Melanocyte of skin (primary cell): ENCODE measurements at places on chromosomes 11 and 22. TPM values are rescaled to one million over a fixed set of nuclear protein-coding genes. Genes with fewer than 3 reads are reported as not detected.

Gene DDX25
- total RNA-seq, result 0.69 and 1.1 TPM in 2 replicates

Gene SYNGR1
- total RNA-seq, result 57.8 and 67.6 TPM in 2 replicates

Gene LRP5
- total RNA-seq, result 11.0 and 17.8 TPM in 2 replicates

Gene RASGRP2
- total RNA-seq, result 0.15 TPM in 1 of 2 replicates, not detected in the other

Gene CDHR5
- total RNA-seq, result not detected in 2 replicates

Gene BRSK2
- total RNA-seq, result 0.77 and 1.00 TPM in 2 replicates

Gene CNIH2
- not detected in 2 replicates for total RNA-seq

Gene TST
- total RNA-seq, result 29.6 and 35.6 TPM in 2 replicates

Gene MGAT3
- under 0.01 TPM in 1 of 2 replicates, not detected in the other for total RNA-seq

Gene SLC37A2
- total RNA-seq, result 1.4 and 4.7 TPM in 2 replicates

Gene EP300
- total RNA-seq, result 52.3 and 69.8 TPM in 2 replicates

Gene SEZ6L
- total RNA-seq, result not detected in 2 replicates

Gene C22orf42
- total RNA-seq, result not detected in 2 replicates

Gene HBG1
- not detected in 2 replicates for total RNA-seq

Gene MPPED2
- total RNA-seq, result 0.62 TPM in 1 of 2 replicates, not detected in the other

Gene INPP5J
- 0.15 TPM in 1 of 2 replicates, not detected in the other for total RNA-seq

Gene OR2AT4
- total RNA-seq, result under 0.01 and 0.73 TPM in 2 replicates

Gene CHADL
- total RNA-seq, result under 0.01 and 0.33 TPM in 2 replicates

Gene SLCO2B1
- total RNA-seq, result 9.8 and 86.4 TPM in 2 replicates

Gene CCDC87
- total RNA-seq, result 0.31 and 0.33 TPM in 2 replicates

Gene CEND1
- not detected in 2 replicates for total RNA-seq

Gene PITPNB
- total RNA-seq, result 16.5 and 24.0 TPM in 2 replicates

Gene FBLN1
- total RNA-seq, result 2.8 and 8.0 TPM in 2 replicates

Gene POTEH
- total RNA-seq, result not detected in 2 replicates

Gene RASD2
- total RNA-seq, result 0.34 and 0.36 TPM in 2 replicates

Gene TEAD1
- total RNA-seq, result 171 and 256 TPM in 2 replicates

Gene POLA2
- total RNA-seq, result 16.0 and 18.6 TPM in 2 replicates

Gene MS4A4A
- not detected in 2 replicates for total RNA-seq

Gene MS4A2
- total RNA-seq, result under 0.01 TPM in 1 of 2 replicates, not detected in the other

Gene C1QTNF4
- total RNA-seq, result 0.15 and 0.33 TPM in 2 replicates

Gene OR6T1
- not detected in 2 replicates for total RNA-seq

Gene PACSIN2
- 78.9 and 79.7 TPM in 2 replicates for total RNA-seq

Gene UCP2
- total RNA-seq, result 2.7 and 2.9 TPM in 2 replicates

Gene DGCR6L
- 55.6 and 60.2 TPM in 2 replicates for total RNA-seq

Gene GAB4
- 1.00 TPM in 1 of 2 replicates, not detected in the other for total RNA-seq

Gene APOA5
- not detected in 2 replicates for total RNA-seq

Gene OR4C12
- not detected in 2 replicates for total RNA-seq

Gene H19
- total RNA-seq, result 0.34 and 0.36 TPM in 2 replicates

Gene IGSF9B
- not detected in 2 replicates for total RNA-seq

Gene MMP8
- total RNA-seq, result 22.7 and 37.3 TPM in 2 replicates
